Liver (tissue), 10 donors: ENCODE measurements at places on chromosomes 16 and 17. TPM values are rescaled to one million over a fixed set of nuclear protein-coding genes. Genes with fewer than 3 reads are reported as not detected.

HSD17B2 gene
- total RNA-seq: 47.7 TPM

FMNL1 gene
- total RNA-seq: 7.0 TPM

CDH1 gene
- total RNA-seq: 69.3 TPM

DNA sequence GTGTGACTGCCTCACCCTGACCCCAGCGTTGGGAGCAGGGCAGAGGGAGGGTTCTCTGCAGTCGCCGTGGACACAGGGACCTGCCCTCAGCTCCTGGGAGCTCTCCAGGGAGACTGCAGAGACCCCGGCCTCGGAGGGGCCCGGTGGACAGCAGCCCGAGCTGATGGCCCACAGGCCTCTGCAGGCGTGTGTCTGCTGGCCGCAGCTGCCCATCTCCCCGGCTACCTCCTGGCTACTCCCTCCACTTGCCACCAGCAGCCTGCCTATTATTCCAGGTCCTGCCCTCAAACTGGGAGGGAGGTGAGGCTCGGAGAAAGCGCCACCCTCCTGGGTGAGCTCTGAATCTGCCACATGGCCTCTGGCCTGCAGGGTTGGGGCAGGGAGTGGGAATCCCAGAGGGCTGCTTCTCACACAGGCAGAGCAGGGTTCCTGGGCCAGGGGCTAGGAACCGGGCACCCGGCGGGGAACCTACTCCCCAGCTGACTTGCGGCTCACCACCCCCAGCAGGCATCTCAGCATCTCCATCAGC, 7.2 kb downstream of the SLC16A5 start:
- DNase-seq: no peak

GRCh38 chr16:83040174-83040573, 413.4 kb downstream of the CDH13 start:
- DNase-seq: no peak

GRCh38 chr16:69294051-69294450, 17.1 kb upstream of the VPS4A start:
- no peak for DNase-seq

DNA sequence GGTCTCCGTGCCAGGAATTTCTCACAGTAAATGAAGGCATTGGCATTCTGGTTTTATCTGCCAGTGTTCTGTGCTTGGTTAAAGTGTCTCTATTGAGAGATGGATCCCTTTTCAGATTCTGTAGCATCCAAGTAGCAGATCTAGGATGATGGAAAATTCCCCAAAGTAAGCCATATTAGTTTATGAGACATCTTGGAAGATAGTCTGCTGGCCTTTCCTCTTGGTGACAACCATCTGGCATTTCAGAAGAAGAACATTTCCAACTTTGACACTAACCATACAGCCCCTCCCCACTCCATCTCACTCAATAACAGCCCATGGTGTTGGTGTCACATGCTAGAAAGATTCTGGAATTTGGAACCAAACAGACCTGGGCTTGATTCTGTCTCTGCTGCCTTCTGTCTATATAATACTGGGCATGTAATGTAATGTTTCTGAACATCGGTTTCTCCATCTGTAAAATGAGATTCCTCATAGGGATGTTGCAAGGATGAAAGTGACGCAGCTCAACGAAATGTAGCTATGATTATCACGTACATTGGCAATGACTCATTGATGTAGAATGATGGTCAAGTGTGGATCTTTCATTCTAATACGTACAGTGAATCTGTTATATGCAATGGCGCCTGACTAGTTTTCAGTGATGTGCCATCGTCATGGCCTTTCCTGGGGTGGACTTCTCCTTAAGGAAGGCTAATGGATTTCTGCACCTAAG, 32.6 kb upstream of the PIRT start:
- no peak for DNase-seq

- peak; percentile 53 for DNase-seq
Measured at GRCh38 chr16:85652431-85653221, 36.1 kb downstream of the GINS2 start.

DNA sequence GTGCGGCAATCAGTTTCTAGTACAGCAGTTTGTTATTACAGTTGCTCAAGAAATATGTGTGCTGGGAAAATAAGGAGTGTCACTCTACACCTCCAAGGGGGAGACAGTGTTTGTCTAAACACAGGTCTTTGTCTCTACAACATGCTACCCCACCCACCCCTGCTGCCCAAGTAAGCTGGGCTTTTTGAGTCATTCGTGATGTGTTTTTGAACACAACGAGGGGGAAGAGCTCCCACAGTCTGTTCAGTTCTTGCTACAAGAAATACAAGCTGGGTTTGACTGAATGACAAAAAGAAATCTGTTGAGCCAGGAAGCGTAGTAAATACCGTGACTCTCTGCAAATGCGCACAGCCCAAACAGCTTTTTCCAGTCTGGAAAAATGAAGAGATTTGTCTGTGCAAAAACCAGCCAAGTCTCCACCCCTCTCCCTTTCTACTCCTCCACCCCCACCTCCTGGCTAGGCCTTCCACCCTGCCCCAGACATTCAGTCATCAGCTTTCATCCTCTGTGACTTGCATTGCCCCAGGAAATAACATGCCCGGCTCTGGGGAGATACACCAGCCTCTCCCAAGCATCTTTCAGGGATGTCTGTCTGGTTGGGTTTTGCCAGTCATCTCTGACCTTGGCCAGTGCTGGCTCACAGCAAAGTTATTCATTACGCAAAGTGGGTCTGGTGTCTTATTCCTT, 25.7 kb downstream of the CHD9 start:
- DNase-seq: no peak

GRCh38 chr17:9924735-9925191, 19.7 kb upstream of the RCVRN start:
- DNase-seq: no peak
